ENCODE measurements at places on chromosomes 7 and 10. TPM values are rescaled to one million over a fixed set of nuclear protein-coding genes. Genes with fewer than 3 reads are reported as not detected.

- no peak for DNase-seq
Measured at GRCh38 chr7:134996097-134996550, 9.8 kb downstream of the AGBL3 start.

GRCh38 chr7:99191869-99192596, 15.9 kb downstream of the KPNA7 start:
- no peak for DNase-seq

TSPAN33 gene
- total RNA-seq: 6.3 TPM

KIAA1217 gene
- 20.3 TPM for total RNA-seq

- no peak for DNase-seq
Measured at GRCh38 chr7:114598946-114599345, 184.3 kb downstream of the FOXP2 start.

GRCh38 chr7:136326045-136326609, 349.0 kb upstream of the MTPN start:
- DNase-seq: no peak

ANXA8 gene
- not detected for total RNA-seq

DNA sequence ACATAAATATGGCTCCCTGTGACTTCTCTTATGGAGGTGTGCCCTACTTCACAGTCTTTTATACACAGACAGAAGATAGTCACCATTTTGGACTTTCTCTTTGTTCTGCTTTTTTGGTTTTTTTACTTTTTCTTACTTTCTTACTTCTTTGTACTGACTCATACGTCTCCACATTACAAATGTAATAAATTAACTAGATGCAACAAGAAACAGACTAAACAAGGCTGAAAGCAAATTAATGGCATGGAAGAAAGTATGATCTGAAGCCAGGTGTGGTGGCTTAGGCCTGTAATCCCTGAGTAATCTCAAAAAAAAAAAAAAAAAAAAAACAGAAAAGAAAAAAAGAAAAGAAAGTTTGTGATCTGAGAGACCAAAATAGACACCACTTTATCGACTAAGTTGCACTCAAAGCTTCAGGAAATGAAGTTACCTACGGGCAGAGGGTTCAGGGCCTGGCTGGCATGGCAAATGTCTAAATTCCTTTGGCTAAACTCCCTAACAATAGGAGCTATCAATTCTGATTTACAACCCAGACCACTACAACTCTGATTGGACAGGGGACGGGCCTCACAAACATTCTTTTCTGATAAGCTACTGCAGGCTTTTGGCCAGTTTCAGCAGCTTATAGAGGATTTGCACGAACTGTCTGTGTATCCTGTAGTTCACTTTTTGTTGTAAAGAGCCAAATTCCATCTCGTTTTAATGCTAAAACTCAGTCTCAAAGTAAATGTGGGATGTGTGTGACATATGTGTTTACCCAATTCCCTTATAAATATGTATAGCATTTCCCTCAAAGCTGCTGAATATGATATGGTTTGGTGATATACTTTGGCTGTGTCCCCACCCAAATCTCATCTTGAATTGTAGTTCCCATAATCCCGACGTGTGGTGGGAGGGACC, 129.1 kb downstream of the SEPTIN14 start:
- no peak for DNase-seq

PRR15 gene
- total RNA-seq: 1.1 TPM

MAP3K8 gene
- 58.3 TPM for total RNA-seq

DNA sequence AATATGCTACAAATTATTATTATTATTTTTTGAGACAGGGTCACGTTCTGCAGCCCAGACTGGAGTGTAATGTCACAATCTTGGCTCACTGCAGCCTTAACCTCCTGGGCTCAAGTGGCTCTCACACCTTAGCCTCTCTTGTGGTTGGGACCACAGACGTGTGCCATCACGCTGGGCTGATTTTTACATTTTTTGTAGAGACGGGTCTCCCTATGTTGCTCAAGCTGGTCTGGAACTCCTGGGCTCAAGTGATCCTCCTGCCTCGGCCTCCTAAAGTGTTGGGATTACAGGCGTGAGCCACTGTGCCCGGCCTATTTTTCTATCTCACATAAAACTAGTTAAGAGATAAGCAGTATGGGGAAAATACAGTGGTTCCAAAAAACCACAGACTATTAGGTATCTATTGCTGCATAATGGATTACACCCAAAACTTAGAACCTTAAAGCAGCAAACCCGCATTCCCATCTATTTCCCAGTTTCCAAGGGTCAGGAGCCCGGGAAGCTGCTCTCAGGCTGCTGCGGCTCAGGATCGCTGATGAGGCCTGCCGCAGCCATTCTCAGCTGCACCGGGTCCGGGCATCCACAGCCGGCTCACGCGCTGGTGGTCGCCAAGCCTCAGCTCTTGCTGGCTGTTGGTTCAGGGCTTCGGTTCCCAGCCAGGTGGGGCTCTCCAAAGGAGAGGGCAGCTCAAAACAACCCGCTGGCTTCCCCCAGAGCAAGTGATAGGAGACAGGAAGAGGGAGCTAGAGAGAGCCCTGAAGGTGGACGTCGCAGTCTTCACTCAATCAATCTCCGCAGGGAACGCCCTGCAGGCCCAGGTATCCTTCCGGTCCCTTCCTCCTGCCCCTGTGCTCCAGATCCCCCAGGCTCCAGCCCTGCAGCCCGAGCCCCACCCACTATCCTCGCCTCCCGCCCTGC, 128.2 kb downstream of the UBE2H start:
- DNase-seq: no peak

DNA sequence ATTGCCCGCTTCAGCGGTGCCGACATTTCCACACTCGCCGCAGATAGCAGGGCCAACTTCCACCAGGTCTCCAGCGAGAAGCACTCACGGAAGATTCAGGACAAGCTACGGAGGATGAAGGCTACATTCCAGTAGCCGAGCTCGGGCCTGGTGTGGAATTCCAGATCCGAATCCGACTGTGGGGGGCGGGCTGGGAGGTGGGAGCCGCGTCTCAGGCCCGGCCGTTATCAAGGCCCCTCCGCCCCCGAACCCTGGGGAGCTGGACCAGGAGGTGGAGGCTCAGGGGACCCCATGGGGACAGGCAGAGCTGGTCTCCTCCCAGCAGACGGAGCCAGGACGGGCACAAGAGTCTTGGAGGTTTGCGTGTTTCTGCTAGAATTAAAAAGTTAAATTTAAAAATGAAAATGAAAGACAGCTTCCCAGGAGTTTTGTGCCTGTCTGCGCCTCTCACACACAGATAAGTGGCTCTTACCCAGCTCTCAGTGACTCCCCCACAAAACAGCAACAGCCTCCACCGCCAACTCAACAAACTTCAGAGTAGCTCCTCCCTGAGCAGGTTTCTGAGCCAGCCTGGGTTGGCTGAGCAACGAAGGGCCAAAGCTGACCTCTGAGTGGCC, 5.2 kb upstream of the UTF1 start:
- no peak for DNase-seq

DNA sequence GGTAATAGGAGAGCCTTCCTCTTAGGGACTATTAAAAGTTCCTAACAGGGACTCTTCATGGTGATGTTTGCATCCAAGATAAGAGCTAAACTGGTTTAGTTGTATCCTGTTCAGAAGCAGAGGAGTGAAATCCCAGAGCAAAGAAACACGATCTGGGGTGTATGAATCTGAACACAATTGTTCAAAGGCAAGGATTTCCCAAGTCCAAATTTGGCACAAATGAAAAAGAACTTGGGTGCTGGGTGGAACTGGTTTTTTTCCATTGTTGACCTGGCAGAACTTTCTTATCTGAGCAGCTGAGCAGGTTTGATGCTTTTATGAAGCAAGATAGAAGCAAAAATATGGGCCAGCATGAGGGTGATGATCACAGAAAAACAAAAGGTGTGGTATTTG, 6.0 kb downstream of the AGFG2 start:
- DNase-seq: no peak

DNA sequence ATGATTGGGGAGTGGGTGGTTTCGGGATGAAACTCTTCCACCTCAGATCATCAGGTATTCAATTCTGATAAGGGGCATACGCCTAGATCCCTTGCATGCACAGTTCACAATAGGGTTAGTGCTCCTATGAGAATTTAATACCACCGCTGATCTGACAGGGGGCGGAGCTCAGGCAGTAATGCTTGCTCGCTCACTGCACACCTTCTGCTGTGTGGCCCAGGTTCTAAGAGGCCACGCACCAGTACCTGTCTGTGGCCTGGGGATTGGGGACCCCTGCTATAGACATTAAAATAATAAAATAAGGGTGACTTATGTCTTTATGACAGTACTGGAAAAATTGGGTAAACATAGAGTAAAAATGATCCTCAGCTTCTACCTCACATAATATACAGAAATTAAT, 66.1 kb downstream of the SAMD9 start:
- DNase-seq: no peak

ABLIM1 gene
- total RNA-seq: 79.4 TPM

- DNase-seq: no peak
Measured at GRCh38 chr7:77687747-77688144, 8.5 kb upstream of the RSBN1L start.

GRCh38 chr7:30062587-30062986, 34.4 kb downstream of the PLEKHA8 start:
- no peak for DNase-seq

All from posterior vena cava (tissue), 2 donors.